ENCODE measurements at places on chromosomes 16 and 17.

- peaks cover 19% of the 10 kb centered on the region for H3K4me1 ChIP-seq
- peak; percentile 53 for DNase-seq
- no peaks in the 10 kb centered on the region for H3K36me3 ChIP-seq
- H3K27me3 ChIP-seq = no peaks in the 10 kb centered on the region
These were observed 5.7 kb upstream of the MPRIP start for GRCh38 chr17:17036524-17036998.

GRCh38 chr16:17145029-17145428, 325.7 kb downstream of the XYLT1 start:
- H3K36me3 ChIP-seq = peaks cover 26% of the 10 kb centered on the region
- no peak for DNase-seq
- no peak overlapping the region for H3K27ac ChIP-seq
- no peaks in the 10 kb centered on the region for H3K27me3 ChIP-seq
- H3K4me1 ChIP-seq = no peaks in the 10 kb centered on the region
- no peak overlapping the region for H3K4me3 ChIP-seq

DNA sequence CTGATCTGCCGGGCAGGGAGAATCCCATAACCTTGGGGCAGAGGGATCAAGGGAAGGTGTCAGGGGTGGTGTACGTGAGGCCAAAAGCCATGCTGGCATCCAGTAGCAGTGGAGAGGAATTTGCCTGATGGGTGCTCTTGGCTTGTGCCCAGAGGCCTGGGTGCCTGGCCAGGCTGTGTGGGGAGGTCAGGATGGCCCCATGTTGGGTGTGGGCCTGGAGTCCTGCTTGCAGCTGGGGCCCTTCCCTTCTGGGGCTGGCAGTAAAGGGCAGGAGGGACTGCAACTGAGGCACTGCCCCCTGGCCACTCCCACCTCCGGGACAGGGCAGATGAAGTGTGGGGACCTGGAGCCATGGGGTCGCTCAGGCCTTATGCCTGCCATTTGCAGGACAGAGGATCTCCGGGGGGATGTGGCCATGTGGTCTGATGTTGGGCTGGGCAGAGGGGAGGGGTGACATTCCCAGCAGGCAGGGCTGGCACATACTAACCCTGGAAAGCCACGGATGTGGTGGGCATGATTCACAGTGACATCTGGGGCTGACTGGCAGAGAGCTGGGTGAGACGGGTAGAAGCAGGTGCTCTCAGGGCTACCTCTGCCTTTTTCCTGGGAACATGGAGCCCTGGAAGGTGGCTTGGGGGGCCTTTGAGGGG, 3.5 kb downstream of the FMNL1 start:
- H3K4me3 ChIP-seq = peak overlapping the region; percentile 99
- peak overlapping the region; percentile 99 for H3K27ac ChIP-seq
- DNase-seq = no peak
- peaks cover 85% of the 10 kb centered on the region for H3K4me1 ChIP-seq

DNA sequence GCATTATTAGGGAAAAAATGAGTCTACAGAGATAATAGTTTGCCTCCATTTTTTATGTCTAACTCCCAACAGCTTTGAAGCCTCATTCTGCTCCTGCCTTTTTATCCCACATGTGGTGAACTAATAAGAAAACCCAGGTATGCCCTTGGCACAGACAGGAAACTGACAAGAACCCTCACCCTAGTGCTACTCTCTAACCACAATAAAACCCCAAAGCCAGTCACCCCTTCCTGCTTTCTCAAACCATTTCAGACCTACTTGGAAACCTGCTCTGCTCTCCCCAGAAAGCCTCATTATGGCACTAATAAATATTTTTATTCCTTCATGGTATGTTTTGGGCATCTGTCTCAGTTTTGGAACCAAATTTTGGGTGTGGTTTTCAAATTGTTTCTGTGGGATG, 3.9 kb upstream of the MARVELD3 start:
- no peaks in the 10 kb centered on the region for H3K36me3 ChIP-seq
- H3K4me3 ChIP-seq = no peak overlapping the region
- no peak overlapping the region for H3K27ac ChIP-seq
- peaks cover 12% of the 10 kb centered on the region for H3K4me1 ChIP-seq
- DNase-seq = no peak

- H3K4me1 ChIP-seq = no peaks in the 10 kb centered on the region
- no peak for DNase-seq
- H3K36me3 ChIP-seq = no peaks in the 10 kb centered on the region
- no peak overlapping the region for H3K4me3 ChIP-seq
- H3K27me3 ChIP-seq = peaks cover 47% of the 10 kb centered on the region
These were observed 18.3 kb upstream of the CACNG4 start for GRCh38 chr17:66946251-66946650.

DNA sequence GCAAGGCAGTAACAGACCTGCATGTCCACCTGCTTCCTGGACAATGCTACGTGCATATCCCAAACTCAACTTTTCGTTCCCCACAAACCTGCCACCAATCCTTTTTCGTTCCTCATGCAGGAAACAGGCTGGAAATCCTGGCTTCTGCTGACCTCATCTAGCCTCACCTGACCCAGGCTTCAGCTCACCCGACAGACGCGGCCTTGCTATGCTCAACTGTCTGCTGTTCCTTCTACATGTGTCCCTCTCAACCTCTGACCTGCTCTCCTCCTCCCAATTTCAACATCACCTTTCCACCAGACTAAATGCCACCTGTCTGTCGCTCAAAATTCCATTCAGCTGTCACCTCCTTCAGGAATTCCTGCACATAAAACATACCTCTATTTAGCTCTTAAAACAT, 44.5 kb downstream of the XPO6 start:
- no peaks in the 10 kb centered on the region for H3K27me3 ChIP-seq
- no peak overlapping the region for H3K4me3 ChIP-seq
- DNase-seq = no peak
- peaks cover 59% of the 10 kb centered on the region for H3K4me1 ChIP-seq
- peak overlapping the region; percentile 69 for H3K27ac ChIP-seq

GRCh38 chr16:56355221-56355620, 70.1 kb downstream of the AMFR start:
- H3K36me3 ChIP-seq = peaks cover 5% of the 10 kb centered on the region
- no peak overlapping the region for H3K27ac ChIP-seq
- no peak overlapping the region for H3K4me3 ChIP-seq
- no peaks in the 10 kb centered on the region for H3K27me3 ChIP-seq
- peaks cover 18% of the 10 kb centered on the region for H3K4me1 ChIP-seq

DNA sequence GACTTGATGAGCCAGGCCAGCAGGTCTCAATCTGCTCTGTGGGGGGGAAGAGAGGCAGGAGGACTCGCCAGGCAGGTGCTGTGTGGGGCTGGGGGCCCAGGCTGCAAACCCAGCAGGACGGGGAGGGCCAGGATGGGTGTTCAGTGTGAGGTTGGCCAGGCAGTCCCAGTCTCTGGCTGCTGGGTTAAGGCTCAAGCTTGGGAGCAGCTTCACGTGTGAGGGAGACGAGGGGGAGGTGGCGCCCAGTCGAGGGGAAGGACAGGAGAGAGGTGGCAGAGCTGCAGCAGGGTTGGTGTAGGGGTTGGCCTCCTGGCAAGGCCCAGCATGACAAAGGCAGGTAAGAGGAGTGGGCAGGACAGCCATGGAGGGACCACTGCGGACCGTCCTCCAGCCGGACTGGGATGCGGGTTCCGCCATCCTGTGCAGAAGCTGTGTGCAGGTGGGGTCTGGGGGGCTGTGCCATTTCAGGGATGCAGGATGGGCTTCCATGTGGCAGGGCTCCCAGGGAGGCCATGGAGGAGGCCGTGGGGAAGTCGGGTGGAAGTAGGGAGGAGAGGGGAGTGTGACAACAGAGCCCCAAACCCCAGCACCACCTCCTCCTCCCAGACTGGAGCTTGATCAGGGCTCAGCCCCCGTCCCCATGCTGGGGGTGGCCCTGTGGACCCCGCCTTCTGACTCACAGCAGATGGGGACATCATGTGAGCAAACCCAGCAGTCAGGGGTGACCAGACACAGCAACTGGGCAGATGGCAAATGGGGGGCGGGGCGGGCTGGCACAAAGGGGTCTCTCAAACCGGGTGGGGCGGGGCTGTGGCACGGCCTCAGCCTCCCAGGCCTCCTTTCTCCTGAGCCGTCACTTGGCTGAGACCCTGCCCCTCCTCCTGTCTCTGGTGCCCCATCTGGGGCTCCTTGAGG, 2.8 kb downstream of the ADGRG1 start:
- no peak for DNase-seq
- no peak overlapping the region for H3K27ac ChIP-seq
- H3K36me3 ChIP-seq = no peaks in the 10 kb centered on the region
- H3K4me3 ChIP-seq = no peak overlapping the region
- peaks cover 4% of the 10 kb centered on the region for H3K4me1 ChIP-seq

- H3K4me1 ChIP-seq = peaks cover 38% of the 10 kb centered on the region
- peaks cover 29% of the 10 kb centered on the region for H3K27me3 ChIP-seq
- H3K27ac ChIP-seq = no peak overlapping the region
These were observed 12.0 kb upstream of the CA4 start for GRCh38 chr17:60137731-60138130.

DNA sequence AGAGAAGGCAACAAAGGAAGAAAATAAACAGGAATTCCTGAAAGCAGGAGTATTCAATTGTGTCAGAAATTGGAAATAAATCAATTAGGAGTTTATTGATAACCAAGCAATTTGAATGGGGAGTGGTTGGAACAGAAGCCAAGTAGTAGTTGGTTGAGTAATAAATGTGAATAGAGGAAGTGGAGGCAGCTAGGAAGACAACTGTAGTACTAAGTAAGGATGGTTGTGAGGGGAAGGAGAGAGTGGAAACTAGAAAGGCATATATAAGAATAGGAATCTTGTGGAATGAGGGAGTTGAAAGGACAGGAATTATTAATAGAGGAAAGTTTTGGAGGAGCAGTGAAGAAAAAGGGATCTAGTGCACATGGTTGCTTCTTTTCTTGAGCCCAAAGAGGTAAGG, 34.4 kb downstream of the NFAT5 start:
- no peak overlapping the region for H3K27ac ChIP-seq
- H3K4me1 ChIP-seq = peaks cover 25% of the 10 kb centered on the region
- H3K4me3 ChIP-seq = no peak overlapping the region
- DNase-seq = no peak

- H3K27me3 ChIP-seq = peaks cover 2% of the 10 kb centered on the region
- no peaks in the 10 kb centered on the region for H3K4me1 ChIP-seq
- H3K4me3 ChIP-seq = no peak overlapping the region
These were observed 171.4 kb upstream of the DYNLRB2 start for GRCh38 chr16:80369138-80369958.

GRCh38 chr16:8084302-8084701, 506.0 kb downstream of the TMEM114 start:
- H3K36me3 ChIP-seq = no peaks in the 10 kb centered on the region
- no peak overlapping the region for H3K27ac ChIP-seq

- H3K4me1 ChIP-seq = no peaks in the 10 kb centered on the region
- no peak for DNase-seq
- H3K27me3 ChIP-seq = peaks cover 5% of the 10 kb centered on the region
These were observed 22.5 kb upstream of the DYNLL2 start for GRCh38 chr17:58060596-58061191.

GRCh38 chr16:72932677-72933335, 115.1 kb downstream of the ZFHX3 start:
- no peaks in the 10 kb centered on the region for H3K27me3 ChIP-seq
- no peak for DNase-seq
- H3K27ac ChIP-seq = no peak overlapping the region
- H3K36me3 ChIP-seq = no peaks in the 10 kb centered on the region

DNA sequence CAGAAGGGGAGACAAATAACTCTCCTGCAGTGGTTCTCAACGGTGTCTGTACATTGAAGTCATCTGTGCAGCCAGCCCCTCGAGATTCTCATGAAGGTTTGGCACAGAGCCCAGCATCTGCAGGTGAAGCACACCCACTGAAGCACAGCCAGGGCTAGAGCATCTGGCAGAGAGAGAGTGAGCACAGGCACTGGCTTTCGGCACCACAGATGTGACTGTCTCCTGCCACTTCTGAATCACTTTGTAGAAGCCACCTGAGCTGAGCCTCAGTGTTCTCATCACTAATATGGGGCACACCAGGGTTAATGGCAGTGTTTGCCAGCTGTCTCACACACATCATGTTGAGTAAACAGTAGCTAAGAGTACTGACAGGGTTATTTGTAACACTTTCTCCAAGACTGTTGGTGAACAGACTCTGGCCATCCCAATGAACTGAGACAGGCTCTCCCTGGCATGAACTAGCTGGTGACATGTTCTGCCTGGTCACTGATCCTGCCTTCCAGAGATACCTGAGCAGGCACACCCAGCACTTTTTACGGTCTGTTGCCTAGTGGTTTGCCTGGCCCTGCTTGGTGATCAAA, 10.9 kb downstream of the HSPB9 start:
- DNase-seq = peak; percentile 38
- H3K27me3 ChIP-seq = no peaks in the 10 kb centered on the region
- H3K36me3 ChIP-seq = peaks cover 51% of the 10 kb centered on the region
- peak overlapping the region; percentile 77 for H3K27ac ChIP-seq

DNA sequence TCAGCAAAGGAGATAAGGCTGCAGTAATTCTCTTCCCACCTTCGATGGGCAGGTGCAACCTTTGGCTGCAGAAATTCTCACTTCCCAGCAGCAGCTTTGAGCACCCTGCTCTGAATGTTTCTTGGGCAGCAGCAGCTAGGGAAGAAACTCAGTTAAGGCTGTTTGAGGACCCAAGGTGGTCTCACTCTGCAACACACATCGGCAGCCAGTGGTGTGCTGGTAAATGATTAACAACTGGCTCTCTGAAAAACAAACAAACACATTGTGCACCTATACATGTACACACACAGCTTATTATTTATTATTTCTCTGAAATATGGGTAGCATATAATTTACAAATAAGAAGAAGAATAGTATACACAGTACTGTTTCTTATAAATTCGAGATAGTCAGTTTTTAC, 685.8 kb downstream of the WWOX start:
- no peaks in the 10 kb centered on the region for H3K27me3 ChIP-seq
- H3K27ac ChIP-seq = no peak overlapping the region
- no peak overlapping the region for H3K4me3 ChIP-seq
- peaks cover 19% of the 10 kb centered on the region for H3K36me3 ChIP-seq
- peaks cover 7% of the 10 kb centered on the region for H3K4me1 ChIP-seq

DNA sequence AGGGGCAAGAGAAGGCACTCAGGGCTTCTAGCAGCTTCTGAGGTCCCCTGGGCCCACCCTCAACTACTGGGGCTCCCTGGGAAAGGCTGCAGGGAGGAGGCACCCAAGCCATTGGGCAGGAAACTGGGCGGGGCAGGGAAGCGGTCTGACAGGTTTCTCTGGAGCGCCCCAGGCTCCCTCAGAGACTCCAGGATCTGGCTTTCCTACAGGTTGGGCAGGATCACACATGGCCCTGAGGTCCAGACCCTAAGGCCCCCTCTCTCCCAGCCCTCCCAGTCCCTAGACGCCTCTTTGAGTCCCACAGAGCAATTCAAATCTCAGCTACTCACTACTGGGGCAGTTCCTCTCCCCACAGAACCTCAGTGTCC, 14.3 kb downstream of the JUP start:
- DNase-seq = no peak
- H3K4me1 ChIP-seq = peaks cover 24% of the 10 kb centered on the region
- H3K4me3 ChIP-seq = no peak overlapping the region

All from activated B cell treated with CpG ODN at 0.5 μM for 24 hours (primary cell).